RCC 7860 (cell line): ENCODE measurements at places on chromosomes 7 and 10.

GRCh38 chr7:4226524-4226882 lies 455.6 kb upstream of the FOXK1 start:
- no peak for DNase-seq

- DNase-seq, result no peak
These were observed 16.5 kb downstream of the ARPC1B start for GRCh38 chr7:99390941-99391602.

- no peak for DNase-seq
These were observed 116.2 kb downstream of the ITGA8 start for GRCh38 chr10:15603446-15604011.

GRCh38 chr10:100253041-100253440 lies 14.4 kb downstream of the CWF19L1 start:
- DNase-seq, result no peak

GRCh38 chr7:123598657-123599056 lies 3.0 kb upstream of the ASB15 start:
- no peak for DNase-seq

- no peak for DNase-seq
These were observed 340.9 kb downstream of the GFRA1 start for GRCh38 chr10:115932099-115932498.

GRCh38 chr10:104643303-104643663 lies 2.2 kb downstream of the SORCS3 start:
- no peak for DNase-seq

- DNase-seq, result no peak
These were observed 37.2 kb downstream of the CYTH3 start for GRCh38 chr7:6235029-6235871.

GRCh38 chr10:101020427-101021075 lies 10.4 kb downstream of the PDZD7 start:
- no peak for DNase-seq

DNA sequence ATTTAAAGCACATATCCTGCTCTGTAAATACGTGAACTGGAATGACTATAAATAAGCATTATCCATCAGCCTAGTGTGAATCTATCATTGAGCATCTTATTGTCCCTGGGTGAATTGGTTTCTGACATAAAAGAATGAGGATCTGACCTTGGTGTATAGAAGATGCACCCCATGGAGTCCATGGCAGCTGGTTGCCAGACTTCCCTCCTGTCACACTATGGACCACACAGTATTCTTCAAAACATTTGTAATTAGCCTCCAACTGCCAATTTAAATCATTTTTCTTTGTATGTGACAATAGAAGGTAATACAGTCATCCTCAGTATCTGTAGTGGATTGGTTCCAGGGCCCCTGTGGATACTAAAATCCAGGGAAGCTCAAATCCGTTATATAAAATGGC lies 238.1 kb upstream of the ZWINT start:
- DNase-seq, result no peak

DNA sequence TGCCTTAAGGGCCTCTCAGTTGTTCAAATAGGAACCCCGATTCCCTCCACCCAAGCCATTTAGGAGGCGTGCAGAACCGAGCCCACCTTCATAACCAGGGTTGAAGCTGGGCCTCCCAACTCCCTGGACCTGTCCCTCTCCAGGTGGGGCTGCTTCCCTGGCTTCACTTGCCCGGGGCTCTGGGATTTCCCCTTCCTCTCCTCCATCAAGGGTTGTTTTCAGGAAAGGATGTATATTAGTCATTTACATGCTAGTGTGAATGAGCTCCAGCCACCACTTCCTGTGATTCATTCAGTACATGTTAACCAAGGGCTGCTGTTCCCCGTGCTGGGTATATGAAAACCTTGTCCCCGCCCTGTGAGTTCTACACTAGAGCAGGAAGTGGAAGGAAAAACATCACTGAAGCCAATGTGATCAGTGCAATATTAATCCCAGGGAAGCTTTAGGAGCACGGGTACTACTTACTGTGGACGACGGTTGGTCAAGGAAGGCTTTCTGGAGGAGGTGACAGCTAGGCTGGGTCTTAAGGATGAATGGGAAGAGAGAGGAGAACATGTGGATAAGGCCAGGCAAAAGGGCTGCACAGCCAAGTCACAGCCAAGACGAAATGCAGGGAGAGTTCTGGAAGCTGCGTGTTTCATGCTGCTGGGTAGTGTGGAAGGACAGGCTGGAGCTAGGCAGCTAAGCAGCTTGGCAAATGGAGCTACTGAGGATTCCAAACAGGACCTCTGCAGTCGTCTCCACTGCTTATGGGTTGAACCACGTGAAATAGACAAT lies 150.1 kb upstream of the SHH start:
- peak; percentile 99 for DNase-seq

DNA sequence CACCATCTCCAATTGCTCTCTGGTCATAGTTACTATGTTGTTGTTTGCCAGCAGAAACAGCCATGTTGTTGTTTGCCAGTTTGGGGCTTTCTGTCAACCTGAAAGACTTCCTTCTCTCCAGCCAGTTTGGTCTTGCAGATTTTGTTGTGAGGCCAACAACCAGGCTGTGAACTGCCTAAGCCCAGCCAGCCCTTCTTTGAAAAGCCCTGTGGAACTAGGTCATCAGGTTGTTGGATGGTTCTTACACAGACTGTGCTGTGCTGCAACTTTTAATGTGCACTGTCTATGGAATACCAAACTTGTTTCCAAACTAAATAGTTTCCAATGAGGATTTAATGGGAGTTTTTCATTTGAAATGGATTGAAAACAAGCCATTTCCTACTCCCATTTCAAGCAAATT lies 592.7 kb upstream of the GALNT17 start:
- DNase-seq, result no peak

- DNase-seq, result peak; percentile 64
These were observed 19.9 kb downstream of the LMTK2 start for GRCh38 chr7:98126311-98127142.

- DNase-seq, result no peak
These were observed 23.7 kb upstream of the CDH23 start for GRCh38 chr10:71372882-71373495.

- no peak for DNase-seq
These were observed 196.8 kb downstream of the ADRA2A start for GRCh38 chr10:111273635-111274034.

DNA sequence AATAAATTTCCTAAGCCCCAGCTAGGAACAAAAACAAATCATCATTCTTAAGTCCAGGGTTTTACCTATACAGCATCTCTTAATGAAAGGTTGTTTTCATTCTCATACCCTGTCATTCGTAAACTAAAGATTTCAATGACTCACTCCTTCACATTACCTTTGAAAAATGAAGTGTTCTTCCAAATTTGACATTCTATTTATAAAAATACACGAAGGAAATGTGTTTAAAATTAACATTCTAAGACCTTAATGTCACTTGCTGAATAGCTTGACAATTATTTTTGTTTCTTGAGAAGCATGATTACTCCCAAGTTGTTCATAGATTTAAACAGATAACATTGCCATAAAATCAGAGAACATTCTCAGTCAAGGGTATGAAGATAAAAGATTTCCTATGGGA lies 1188.3 kb upstream of the SORCS1 start:
- DNase-seq, result no peak

DNA sequence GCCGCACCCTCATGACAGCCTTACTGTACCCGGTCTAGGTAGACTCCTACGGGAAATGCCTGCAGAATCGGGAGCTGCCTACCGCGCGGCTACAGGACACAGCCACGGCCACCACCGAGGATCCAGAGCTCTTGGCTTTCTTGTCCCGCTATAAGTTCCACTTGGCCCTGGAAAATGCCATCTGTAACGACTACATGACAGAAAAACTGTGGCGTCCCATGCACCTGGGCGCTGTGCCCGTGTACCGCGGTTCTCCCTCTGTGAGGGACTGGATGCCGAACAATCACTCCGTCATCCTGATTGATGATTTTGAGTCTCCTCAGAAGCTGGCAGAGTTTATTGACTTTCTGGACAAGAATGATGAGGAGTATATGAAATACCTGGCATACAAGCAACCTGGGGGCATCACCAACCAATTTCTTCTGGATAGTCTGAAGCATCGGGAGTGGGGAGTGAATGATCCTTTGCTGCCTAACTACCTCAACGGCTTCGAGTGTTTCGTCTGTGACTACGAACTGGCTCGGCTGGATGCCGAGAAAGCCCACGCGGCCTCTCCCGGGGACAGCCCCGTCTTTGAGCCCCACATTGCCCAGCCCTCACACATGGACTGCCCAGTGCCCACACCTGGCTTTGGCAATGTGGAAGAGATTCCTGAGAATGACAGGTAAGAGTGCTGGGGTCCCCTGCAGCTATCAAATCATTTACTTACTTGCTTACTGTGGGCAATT lies 8.5 kb upstream of the CHCHD1 start:
- DNase-seq, result no peak

DNA sequence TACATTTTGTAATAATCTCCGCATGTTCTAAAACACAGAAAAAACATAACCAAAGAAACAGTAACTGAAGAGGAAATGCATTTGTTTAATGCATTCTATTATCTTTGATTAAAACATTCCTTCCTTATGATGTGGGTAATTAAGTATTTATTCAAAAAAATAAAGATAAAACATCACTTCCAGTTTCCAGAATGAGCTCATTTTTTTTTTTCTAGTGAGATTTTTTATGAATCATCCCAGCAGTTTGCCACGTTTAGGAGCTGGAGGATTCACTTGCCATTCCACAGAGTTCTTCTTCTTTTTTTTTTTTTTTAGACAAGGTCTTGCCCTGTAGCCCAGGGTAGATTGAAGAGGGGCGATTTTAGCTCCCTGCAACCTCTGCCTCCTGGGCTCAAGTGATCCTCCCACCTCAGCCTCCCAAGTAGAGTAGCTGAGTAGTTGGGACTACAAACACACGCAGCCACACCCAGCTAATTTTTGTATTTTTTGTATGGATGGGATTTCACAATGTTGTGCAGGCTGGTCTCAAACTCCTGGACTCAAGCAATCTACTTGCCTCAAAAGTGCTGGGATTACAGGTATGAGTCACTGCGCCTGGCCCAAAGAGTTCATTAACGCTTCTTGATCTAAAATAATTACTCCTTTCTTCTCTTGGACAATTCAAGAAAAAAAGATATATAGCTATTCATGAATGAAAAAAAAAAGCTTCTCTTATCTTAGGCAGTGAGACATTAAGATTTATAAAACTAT lies 177.3 kb downstream of the DKK1 start:
- no peak for DNase-seq

DNA sequence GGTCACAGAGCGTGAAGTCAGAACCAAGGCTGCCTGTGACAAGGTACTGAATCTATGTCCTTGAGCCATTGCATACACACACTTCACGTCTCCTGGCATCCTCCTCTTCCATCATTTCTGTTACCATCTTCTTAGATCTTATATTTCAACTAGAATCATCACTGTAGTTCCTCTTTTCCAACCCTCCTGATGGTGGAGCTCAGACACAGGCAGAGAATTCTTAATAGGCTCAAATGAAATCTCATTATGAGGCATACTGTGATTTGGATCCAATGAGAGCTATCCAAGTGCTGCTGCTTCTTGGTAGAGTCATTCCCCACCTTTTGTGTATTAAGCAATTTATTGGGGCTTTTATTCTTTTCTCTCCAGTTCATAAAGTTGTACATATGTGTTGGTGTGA lies 113.2 kb downstream of the CALCR start:
- DNase-seq, result no peak

GRCh38 chr10:122519144-122519543 lies 41.4 kb upstream of the DMBT1 start:
- DNase-seq, result no peak

GRCh38 chr10:70106958-70107791 lies 25.4 kb downstream of the AIFM2 start:
- DNase-seq, result no peak

DNA sequence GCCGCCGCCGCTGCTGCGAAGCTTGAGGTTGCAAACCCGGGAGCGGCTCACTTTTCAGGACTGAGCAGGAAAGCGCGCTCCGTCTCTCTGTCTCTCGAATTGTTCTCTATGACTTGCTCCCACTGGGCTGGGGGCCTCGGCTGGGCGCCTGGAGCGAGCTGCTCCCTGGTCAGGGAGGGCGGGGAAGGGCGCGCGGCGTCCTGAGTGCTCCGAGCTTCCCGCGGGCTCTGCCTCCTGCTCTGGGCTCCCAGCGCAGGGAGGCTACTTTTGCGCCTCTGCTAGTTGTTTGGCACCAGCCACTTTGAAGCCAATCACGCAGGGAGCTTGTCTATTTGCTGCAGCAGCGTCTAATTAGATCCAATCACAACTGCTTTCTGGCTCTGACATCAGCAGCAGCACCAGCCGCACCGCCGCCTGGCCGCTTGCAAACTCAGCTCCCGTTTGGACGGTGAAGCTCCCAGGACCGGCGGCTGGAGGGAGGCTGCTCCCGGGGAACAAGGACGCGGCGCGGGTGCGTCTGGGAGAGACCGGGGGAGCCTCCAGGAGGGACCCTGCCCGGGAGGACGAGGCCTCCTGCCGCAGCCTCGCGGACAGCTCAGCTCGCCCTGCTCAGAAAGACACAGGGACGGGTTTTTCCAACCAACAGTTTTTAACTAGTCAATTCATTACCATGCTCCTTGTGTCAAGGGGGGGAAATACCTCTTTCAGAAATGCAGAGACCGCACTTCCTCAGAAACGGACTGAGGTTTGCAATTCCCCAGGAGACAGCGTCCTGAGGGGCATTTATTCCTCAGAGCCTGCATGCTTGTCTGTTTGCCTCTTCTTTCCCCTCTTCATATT lies at the start of gene ADARB2:
TSS of gene ADARB2 (minus strand) at position 304 of the 840 bp plus-strand sequence.
- DNase-seq, result no peak

DNA sequence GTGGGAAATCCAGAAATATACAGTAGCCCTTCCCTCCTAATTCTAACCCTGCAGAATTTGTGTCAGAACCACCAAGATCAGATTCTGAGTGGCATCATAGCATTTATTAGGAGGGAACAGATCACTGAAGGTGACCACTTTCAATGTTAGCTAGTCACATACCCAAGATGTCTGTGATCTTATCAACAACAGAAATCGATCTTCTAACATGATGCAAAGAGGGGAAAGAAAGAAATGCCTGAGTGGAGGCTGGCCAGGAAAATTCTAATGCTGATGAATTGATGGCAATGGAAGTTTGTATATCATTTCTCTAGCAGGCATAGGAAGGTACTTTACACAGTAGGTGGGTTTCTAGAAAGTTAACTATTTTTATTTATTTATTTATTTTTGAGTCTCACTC lies 10.6 kb upstream of the SYPL1 start:
- no peak for DNase-seq

GRCh38 chr10:127908106-127908958 lies 1.4 kb downstream of the PTPRE start:
- peak; percentile 98 for DNase-seq

DNA sequence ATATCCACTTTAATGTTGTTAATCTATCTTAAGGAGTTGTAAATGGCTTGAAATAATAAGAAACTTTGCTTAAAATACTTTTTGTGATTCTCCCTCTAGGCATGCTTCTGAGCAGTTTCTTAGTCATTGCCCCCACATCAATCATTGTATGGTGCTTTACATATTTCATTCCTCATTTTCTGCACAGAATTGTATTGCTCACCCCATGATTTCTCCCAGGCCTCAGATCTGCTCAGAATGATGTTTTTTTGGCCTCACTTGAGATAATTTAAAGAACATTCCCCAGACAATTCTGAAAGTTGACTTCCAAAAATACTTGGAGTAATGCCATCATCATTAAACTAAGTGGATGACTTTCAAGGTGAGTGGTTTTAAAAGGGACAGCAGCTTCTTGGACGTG lies 82.1 kb upstream of the PRPS1L1 start:
- DNase-seq, result no peak

- DNase-seq, result peak; percentile 25
These were observed 312.6 kb downstream of the WDR37 start for GRCh38 chr10:1368842-1369171.
